Stimulated activated CD8-positive, alpha-beta memory T cell treated with anti-CD3 and anti-CD28 coated beads, Interleukin-7, amount 100 ng/mL, for 1 hour (primary cell): ENCODE measurements at places on chromosomes 5 and 9.

DNA sequence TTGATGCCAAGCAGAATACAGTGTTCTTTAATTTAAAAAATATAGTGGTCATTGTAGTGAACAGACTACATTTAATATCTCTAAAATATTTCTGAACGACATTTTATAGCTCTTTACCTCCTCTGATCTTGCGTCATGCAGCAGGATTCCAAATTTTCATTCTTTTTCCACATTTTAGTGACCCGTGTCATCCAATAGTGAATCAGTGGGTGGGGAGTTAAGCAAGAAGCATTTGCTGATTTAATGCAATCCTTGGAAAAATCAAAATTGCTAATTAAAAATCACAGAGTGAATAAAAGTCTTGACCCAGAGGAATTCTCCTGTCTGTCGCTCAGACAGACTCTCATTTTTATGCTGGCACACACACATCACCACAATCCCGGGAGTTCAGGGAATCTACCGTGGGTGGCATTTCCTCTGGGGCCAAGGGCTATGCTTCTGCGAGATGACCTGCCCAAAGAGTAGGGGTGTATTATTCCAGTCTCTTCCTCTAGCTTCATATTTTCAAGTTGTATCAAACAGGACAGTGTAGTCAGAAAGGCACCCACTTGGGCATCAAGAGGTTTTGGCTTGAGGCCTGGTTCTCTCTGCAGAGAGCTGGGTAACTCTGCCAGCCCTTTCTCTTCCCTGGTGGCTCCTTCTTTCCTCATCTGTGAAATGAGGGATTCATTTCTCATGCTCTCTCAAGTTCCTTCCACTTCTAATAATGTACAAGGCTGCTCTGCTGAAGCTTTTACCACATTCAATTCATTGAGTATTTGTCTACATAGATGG is 24.8 kb upstream of the OTP start:
- DNase-seq, result no peak

GRCh38 chr5:115815693-115816225 is 700 bp downstream of the CDO1 start:
- no peak for DNase-seq

- DNase-seq, result no peak
Observed at GRCh38 chr9:115445655-115446054, 327.7 kb upstream of the TNC start.

DNA sequence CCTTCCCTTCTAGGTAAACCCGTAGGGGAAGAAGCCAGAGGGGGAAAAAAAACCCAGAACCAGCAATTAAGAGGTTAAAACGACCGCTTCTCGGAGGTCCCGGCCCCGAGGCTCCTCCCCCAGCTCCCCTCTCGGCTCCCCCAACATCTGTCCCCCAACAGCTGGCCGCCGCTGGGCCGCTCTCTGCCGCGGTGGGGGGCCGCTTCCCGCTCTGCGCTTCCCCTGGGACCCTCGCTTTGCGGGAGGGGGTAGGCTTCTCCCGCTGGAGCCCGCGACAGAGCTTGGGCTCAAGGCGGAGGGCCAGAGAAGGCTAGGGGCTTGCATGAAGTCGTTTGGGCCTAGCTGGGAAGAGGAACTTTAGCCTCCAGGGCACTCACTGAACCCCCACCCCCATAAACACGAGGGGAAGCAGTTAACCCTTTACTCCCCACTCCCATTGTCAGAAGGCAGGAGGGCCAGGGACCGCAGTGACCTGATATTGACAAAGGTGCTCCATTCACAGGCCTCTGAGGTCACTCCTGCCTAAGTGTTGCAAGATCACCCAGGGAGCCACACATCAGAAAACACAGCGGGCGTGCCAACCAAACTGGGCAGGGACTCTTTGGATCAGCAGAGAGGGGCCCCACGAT is 7.5 kb downstream of the LHX6 start:
- no peak for DNase-seq

DNA sequence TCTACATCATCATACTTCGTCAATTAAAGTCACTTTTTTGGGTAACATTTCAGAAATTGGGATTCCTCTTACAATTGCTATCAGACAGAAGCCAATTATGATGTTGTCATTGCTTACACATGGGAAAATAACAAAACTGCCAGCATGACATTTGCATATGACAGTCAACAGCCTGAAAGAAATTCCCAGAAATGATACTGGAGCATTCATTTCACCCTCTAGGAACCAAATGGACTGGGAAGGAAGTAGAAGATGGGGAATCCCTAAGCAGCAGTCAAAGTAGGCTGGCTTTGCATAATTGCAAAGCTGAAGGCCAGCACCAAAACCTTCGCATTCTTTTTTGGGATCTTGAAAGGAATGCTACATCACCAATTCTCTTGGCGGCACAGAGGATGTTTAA is 10.7 kb downstream of the HMGCS1 start:
- DNase-seq, result no peak

DNA sequence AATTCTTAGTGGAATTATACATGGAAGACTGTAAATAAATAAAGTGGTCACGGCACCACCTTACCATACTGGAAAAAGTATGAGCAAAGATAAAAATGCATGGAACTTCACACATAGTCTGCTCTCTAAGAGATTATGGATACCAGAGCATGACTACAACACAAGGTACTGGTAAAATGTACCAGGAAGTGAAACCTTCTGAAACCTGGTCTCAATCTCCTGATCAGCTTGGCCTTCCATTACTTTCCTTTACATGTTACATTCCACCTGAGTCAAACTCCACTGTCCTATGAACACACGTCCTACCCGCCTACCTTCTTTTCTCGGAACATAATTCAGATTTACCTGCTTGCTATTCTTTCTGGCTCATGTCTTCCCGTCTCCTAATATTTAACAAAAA is 15.9 kb downstream of the PTAR1 start:
- DNase-seq, result no peak

- DNase-seq, result no peak
Observed at GRCh38 chr9:105172436-105172835, 72.0 kb upstream of the SLC44A1 start.

- no peak for DNase-seq
Observed at GRCh38 chr9:97807681-97808080, 45.3 kb upstream of the FOXE1 start.

DNA sequence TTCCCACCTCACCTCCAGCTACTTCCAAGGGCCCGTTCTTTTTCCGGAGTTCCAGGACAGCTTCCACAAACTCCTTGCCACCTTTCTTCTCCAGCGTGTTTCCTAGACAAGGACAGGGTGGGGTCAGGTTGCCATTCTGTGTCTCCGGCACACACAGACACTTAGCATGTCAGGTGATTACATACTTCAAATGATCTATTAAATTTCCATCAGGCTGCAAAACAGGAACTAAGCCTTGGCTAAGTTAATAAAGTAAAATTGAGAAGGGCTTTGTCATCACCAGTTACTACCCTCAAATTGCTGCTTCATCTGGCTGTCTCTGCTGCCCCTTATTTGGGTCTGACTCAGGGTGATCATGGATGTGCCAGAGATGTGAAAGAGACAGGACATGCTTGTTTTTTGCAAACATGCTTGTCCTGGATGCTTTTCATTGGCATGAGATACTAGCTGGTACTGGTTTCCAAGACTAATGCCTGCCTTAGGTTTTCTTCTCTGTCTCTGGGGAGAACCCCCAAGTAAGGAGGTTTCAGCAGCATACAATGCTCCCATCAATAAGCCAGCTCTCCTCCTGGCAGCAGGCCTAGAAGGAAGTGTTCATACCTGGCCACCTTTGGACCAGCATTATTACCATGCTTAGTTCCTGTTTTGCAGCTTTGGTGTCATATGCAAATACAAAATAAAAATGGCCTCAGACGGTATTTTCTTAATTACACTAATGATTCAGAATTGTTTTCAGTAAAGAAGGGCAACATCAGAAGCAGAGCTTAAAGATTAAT is 52.9 kb downstream of the MACROH2A1 start:
- DNase-seq, result no peak

- no peak for DNase-seq
Observed at GRCh38 chr5:73459366-73459765, 10.8 kb upstream of the FOXD1 start.

GRCh38 chr5:41508186-41508585 is 2.2 kb downstream of the PLCXD3 start:
- no peak for DNase-seq

- no peak for DNase-seq
Observed at GRCh38 chr5:137563646-137564397, 64.7 kb upstream of the SPOCK1 start.

DNA sequence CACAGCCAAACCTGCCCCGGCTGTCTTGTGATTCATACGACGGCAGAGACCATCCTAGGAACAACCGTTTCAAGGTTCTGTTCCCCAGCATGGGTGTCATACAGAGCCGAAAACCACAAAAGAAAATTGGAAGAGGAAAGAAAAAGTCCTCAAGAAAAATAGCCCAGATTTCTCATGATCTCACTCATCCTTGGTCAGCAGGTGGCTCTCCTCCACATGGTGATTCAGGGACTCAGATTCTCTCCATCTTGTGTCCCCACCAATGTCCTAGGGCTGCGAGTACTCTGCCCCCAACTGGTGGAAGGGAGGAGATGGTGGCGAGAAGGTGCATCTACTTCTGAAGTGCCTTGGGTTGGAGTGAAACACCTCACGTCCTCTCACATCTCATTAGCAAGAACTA is 25.6 kb downstream of the PDZD2 start:
- no peak for DNase-seq

- DNase-seq, result no peak
Observed at GRCh38 chr5:9112520-9113291, 433.2 kb downstream of the SEMA5A start.

GRCh38 chr5:119218830-119219782 is 136.7 kb upstream of the TNFAIP8 start:
- no peak for DNase-seq

GRCh38 chr9:129850821-129851550 is 15.7 kb downstream of the USP20 start:
- DNase-seq, result no peak

DNA sequence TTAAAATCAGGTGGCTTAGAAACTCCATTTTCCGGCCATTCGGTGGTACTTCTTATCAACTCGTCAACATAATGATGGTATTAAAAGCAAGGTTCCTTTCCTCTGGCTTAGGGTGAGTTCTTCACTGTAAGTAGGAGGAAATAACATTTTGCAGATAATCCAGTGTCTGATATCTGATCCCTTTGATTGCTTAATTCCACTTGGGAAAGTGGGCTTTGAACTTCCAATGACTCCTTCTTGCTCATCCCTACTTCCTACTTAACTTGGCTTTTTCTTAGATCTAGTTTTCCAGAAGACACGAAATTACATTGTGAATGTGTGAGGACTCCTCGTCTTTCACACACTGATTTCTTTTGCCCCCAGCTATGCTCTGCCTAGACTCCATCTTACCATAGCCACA is 31.5 kb downstream of the DDX31 start:
- DNase-seq, result no peak

GRCh38 chr9:14058325-14058688 is 255.6 kb downstream of the NFIB start:
- no peak for DNase-seq

- no peak for DNase-seq
Observed at GRCh38 chr9:70085241-70085640, 41.6 kb downstream of the MAMDC2 start.

GRCh38 chr9:121371495-121372061 is 1.5 kb upstream of the STOM start:
- DNase-seq, result no peak

DNA sequence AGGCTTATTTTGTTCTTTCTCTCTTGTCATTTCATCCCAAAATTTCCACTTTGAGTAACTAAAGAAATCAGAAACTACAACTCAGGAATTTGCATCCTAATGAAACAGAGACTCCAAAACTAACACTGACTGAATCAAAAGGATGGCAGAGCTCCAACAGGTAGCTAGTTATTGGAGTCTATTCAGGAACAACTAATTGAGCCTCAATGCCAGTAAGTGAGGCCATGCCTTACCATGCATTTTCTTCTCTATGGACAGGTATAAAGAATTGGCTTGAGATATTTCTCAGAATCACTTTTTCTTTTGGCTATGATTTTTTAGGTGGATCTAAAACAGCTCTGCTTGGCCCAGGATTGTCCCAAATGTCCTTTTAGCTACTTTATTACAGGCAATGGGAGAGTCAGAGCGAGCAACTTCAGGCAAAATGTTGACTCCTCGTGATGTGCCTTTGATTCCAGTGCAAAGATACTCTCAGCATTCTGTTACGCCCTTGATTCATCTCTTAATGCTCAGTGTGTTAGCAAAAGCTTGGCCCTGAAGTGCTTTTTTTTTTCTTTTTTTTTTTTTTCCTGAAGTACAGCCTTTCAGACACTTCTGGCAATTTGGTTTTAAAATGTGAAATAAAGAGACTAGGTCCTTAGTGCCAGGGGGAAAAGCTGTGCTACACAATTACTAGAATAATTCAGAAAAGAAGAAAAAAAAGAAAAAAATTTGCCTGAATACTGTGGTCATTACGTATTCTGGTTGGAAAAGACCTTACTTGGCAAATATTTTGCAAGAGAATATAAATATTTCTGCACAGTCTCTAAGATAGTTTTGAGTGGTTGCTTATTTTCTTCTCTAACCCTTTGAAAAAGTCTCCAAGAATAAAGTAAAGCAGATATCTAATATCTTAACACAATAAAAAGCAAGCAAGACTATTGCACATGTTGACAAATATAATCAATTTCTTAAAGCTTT is 423.7 kb downstream of the ANXA1 start:
- DNase-seq, result no peak

DNA sequence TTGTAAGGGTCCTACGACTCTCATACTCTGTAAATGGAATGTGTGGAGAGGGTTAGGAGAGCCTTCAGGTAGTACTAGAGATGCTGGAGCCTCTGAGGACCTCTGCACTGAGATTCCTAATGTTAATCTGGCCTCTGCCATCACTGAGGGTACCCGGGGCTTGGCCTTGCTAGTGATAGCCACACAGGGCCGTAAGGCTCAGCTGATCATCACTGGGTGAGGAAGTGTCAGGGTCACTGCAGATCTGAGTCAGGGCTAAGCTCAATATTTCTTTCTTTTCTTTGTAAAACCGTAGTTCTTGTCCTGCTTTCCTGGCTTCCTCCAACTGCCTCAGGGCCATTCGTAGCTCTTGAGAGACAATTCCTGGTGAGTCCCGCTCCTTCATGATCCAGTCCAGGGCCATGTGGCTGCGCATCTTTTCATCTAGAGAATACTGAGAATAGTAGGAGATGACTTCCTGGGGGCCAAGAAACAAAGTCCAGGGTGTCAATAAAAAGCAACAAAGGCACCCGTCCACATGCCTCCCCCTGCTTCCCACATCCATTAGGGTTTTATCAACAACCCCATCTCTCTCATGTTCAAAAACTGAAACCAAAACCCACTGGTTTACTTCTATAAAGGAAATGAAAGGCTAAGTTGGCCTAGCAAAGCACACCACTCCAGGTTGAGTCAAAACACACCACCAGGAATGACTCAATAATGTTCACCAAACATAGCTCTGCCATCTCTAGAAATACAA is 47.7 kb downstream of the LIX1 start:
- no peak for DNase-seq

DNA sequence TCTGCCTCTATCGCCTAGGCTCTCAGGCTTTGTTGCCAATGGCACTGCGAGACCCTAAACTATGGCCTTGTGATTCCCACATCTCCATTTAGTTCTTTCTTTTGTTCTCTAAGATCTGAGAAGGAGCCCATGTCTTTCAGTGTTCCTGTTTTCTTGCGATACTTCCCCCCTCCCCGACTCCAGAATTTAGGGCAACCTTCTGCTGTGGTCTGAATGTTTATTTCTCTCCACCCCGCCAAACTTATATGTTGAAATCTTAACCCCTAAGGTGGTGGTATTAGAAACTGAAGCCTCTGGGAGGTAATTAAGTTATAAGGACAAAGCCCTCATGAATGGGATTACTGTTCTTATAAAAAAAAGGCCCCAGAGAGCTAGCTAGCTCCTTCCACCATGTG is 6.4 kb downstream of the TMC1 start:
- no peak for DNase-seq

GRCh38 chr5:179258922-179259730 is 86.1 kb downstream of the ADAMTS2 start:
- no peak for DNase-seq

- DNase-seq, result no peak
Observed at GRCh38 chr9:112135706-112136105, 39.4 kb downstream of the SUSD1 start.
